ENCODE measurements at places on chromosomes 13 and 19.

GRCh38 chr13:98504371-98504963 is 72.4 kb downstream of the STK24 start:
- no peak for DNase-seq

- DNase-seq: no peak
Measured at GRCh38 chr19:13803038-13803437, 7.8 kb downstream of the ZSWIM4 start.

DNA sequence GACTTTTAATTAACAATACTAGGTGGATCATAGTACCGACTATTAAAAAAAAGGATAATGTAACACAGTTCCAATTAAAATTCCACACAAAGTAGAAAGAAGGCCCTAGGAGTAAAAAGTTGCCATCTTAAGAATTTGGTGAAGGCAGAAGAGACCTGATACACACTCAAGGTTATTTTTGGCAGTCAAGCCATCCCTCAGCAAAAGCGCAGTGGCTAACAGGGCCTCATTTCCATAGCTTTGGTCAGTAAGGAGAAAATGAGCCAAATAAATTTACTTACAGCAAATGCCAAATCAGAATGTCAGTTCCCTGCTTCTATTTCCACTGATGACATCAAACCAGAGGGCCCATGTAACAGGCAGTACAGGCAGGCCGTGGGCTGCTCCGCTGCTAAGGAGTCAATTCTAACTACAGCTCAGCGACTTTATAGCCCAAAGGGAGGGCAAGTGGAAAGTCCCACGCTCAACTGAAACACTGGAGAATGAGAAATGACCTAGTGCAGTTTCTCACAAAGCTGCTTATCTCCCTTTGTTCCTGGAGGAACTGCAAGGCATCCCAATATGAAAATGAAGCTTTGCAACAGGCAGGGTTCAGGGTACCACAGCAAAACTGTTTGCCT is 6.3 kb downstream of the ARGLU1 start:
- DNase-seq: no peak

DNA sequence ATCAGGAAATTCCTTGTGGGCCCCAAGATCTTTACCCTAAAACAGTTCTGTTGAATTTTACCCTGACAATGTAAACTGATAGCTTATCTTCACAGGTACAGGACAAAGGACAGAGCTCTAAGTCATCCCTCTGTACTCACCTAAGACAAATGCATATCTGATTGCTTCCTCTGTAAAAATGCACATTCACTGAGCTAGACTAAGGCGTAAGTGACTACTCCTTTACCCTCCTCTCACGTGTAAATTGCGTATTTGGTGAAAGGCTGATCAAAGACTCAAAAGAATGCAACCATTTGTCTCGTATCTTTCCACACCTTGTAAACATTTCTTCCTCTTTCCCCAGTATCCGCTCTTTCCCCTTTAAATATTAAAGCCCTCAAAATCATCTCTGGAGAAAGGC is 80.6 kb upstream of the LRCH1 start:
- DNase-seq: no peak

DNA sequence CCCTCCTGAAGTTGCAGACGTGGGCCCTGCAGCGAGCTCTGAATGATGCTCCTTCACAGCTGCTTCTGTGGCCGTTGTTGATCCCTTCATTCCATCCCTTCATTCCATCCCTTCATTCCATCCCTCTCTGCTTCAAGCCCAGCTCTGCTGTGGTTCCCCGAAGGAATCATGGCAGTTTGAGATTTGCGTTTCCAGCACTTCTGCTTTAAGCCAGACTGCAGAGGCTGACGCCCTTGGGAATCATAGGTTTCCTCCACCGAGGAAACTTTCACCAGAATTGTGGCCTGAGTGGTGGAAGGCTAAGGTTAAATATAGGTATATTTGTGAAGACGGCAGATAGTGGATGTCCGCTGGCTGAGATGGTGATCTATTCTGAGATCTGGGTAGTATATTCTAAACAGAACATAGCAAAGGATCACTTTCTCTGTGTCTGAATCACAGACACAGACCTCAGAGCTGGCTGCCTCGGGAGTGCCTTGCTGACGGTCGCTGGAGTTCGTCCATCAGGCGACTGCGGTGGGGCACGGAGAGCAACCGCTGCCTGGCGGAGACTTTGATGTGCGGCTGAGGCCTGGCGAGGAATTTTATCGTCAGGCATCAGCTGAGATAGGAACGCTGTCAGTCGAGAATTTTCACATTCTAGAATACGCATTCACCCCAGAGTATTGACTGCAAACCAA is 42.8 kb upstream of the DCUN1D2 start:
- no peak for DNase-seq

GRCh38 chr13:36913463-36913862 is 6.6 kb downstream of the SMAD9 start:
- no peak for DNase-seq

DNA sequence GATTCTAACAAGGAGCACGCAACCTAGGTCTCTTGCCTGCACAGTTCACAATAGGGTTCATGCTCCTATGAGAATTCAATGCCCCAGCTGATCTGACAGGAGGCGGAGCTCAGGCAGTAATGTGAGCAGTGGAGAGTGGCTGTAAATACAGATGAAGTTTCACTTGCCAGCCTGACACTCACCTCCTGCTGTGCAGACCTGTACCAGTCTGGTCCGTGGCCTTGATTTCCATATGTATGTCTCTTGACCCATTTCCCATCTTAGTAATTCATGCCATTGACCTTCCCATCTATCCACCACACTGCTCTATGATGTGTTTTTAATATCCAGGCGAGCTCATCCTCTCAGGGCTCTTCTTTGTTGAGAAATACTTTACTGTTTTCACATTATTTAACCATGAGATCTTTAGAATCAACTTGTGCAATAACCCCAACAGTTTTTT is 95.2 kb downstream of the LRCH1 start:
- DNase-seq: no peak

- DNase-seq: no peak
Measured at GRCh38 chr13:90094357-90094756, 1253.1 kb upstream of the MIR17HG start.

GRCh38 chr13:48852911-48853727 is 122.6 kb upstream of the FNDC3A start:
- DNase-seq: no peak
